ENCODE measurements at places on chromosomes 12 and 14.

DNA sequence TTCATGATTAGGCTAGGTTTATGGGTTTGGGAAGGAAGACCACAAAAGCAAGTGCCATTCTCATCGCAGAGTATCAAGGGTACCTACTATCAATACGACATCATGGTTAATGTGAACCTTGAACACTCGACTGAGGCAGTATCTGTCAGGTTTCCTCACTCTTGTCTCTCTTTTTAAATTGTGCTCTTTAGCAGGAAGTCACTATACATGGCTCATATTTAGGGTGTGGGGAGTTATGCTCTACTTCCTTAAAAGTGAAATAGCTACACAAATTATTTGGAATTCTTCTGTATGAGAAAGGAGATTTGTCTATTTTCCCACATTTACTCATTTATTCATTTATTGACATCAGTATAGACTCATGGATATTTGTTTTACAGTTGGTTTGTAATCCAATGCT lies 5.9 kb upstream of the CLEC4E start:
- DNase-seq = no peak

GRCh38 chr12:116933512-116934246 lies 22.9 kb downstream of the FBXW8 start:
- no peak for DNase-seq

GRCh38 chr14:54253195-54253947 lies 143.4 kb upstream of the CDKN3 start:
- DNase-seq = peak; percentile 36

GRCh38 chr12:65881965-65882413 lies 57.7 kb downstream of the HMGA2 start:
- DNase-seq = no peak

DNA sequence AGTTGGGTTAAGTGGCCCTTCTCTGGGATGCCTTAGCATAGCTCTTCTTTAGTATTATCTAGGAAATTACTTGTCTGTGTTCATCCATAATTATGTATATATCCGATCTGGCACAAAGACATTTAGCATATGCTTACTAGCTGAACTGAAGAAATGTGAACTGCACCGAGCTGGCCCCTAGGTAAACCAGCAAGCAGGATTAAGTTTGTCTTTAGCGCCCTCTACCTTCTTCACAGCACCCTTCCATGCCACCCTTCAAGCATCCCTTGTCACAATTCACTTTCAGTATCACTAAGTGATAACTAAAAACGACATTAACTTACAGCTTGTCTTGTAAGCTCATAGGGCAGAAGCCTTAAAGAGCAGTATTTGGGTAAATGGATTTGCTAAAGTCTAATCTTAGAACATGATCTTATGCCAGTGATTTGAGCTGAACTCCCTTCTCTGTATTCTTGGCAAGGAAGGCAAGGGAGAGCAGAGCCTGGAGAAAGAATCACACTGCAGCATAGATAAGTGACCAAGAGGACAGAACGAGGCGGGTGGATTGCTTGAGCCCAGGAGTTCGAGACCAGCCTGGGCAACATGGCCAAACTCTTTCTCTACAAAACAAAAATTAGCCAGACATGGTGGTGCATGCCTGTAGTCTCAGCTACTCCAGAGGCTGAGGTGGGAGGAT lies 2.6 kb upstream of the HAL start:
- peak; percentile 10 for DNase-seq
